ENCODE measurements at places on chromosomes 3 and 15. TPM values are rescaled to one million over a fixed set of nuclear protein-coding genes. Genes with fewer than 3 reads are reported as not detected.

MUC4 gene
- total RNA-seq = 0.51 TPM

PIGZ gene
- 0.90 TPM for total RNA-seq

DNA sequence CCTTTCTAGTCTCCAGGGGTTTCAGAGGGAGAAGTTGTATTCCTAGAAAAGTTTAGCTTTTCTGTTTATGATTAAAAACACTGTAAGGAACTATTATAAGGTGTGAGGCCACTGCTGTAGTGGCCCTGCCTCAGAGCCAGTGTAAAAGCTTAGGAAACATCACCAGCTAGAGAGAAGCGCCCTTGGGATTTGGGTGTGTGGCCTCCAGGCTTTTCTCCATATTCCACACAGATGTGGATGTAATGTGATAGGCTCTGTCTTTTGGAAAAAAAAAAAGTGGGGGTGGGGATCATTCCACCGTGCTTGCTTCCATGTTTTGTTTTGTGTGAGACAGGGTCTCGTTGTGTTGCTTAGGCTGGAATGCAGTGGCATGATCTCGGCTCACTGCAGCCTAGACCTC is 13.9 kb downstream of the SEC61A1 start:
- H3K36me3 ChIP-seq = peaks cover 64% of the 10 kb centered on the region
- no peak for DNase-seq
- no peak overlapping the region for H3K27ac ChIP-seq
- H3K27me3 ChIP-seq = no peaks in the 10 kb centered on the region
- no peaks in the 10 kb centered on the region for H3K4me1 ChIP-seq

DNA sequence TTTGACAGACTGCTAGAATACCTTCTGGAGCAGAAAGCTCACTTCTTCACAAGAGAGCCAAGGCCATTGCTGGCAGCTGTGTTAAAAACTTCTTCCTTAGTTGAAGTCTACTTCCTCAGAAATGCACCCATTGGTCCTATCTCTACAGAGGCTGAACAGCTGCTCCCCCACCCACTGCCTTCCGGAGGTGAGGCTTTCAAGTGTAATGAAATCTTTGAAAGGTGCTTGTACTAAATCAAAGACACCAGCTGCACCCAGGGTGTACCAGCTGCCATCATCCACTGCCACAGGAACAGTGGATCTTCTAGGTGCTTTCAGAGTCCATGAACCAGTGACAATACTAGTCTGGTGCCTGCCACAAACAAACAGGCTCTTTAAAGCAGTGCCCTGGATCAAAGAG is 26.4 kb upstream of the HERC1 start:
- H3K27ac ChIP-seq = peak overlapping the region; percentile 31
- no peak for DNase-seq
- H3K4me1 ChIP-seq = peaks cover 9% of the 10 kb centered on the region
- no peaks in the 10 kb centered on the region for H3K27me3 ChIP-seq

DNA sequence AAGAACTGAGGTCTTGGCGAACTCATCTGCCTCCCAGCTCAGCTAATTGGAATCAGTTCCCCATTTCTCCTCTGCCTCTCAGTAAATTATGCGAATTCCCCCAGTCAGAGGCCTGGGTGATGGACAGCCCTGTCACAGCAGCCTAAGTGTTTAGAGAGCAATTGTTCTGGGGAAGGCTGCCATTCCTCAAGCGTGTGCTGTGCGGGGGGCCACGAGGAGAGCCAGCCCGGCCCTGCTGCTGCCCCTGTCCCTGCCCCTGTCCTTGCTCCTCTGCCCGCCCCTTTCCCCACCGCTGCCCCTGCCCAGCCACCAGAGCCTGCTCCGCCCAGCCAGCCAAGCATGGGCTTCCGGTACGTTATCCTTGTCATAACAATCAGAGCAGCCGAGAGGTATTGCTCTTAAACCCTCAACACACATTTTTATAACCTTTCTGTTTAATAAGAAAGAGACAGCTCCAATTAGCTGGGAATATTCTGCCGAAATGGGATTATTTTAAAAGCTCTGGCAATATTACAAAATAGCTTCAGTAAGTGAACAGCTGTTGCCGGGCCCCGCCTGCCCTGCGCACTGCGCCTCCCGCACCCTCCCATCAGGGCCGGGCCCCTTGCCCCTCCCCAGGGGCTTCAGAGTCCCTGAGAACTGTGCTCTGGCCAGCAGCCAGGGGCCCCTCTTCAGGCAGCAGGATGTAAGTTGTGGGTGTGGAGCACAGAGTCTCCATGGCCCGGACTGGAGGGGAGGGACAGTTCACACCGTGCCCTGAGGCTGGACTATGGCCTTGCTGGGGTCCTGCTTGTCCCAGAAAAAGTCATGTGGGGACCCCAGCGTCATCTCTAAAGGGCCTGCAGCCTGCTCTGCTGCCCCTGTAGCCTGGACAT is 12.4 kb upstream of the CACNA2D2 start:
- no peak overlapping the region for H3K27ac ChIP-seq
- H3K27me3 ChIP-seq = no peaks in the 10 kb centered on the region
- DNase-seq = no peak
- H3K4me3 ChIP-seq = no peak overlapping the region

DNA sequence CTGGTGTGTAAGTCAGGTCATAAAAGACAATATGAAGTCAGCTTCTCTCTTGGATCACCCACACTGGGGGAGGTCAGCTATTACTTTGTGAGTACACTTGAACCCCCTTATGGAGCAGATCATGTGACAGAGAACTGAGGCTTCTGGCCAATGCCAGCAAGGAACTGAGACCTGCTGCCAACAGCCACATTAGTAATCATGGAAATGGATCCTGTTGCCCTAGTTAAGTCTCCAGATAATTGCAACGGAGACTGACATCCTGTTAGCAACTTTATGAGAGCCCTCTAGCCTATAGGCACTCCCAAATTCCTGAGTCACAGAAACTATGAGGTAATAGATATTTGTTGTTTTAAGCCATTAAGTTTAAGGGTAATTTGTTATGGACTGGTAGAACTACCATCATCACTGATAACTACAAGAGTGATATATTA is 110.4 kb upstream of the GMNC start:
- no peak overlapping the region for H3K27ac ChIP-seq
- no peaks in the 10 kb centered on the region for H3K4me1 ChIP-seq
- no peaks in the 10 kb centered on the region for H3K36me3 ChIP-seq
- H3K4me3 ChIP-seq = no peak overlapping the region

DNA sequence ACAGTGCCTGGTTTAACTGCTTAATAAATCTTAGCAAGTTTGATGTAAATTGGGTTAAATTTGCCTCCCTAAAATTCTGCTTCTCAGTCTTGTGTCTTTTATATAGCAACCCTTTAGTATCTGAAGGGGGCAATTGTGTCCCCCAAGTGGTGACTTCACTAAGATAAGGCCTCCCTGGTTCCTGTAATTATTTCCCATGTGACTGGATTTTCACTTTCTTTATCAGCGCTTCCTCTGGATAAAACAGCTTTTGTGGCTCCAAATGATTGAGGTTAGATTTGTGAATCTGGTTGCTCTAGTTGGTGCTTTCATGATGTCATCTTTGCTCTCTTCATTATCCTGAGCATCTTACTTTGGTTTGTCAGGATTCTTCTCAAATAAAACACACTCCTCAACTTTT is 334.3 kb upstream of the CTDSPL start:
- H3K27ac ChIP-seq = no peak overlapping the region
- no peaks in the 10 kb centered on the region for H3K27me3 ChIP-seq
- DNase-seq = no peak

DNA sequence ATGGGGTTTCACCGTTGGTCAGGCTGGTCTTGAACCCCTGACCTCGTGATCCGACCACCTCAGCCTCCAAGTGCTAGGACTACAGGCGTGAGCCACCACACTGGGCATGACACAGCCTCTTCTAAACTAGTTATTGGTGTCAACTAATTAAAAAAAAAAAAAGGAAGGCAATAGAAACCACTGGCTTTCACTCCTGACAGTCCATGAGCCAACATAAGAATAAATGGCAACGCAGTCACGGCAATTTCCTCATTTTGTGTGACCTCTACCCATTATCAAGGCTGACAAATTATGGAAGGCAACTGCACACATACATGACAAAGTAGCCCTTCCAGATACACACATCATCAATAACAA is 5.9 kb downstream of the ARHGEF3 start:
- peaks cover 13% of the 10 kb centered on the region for H3K4me1 ChIP-seq
- peak overlapping the region; percentile 12 for H3K4me3 ChIP-seq
- no peaks in the 10 kb centered on the region for H3K27me3 ChIP-seq
- no peak for DNase-seq

DNA sequence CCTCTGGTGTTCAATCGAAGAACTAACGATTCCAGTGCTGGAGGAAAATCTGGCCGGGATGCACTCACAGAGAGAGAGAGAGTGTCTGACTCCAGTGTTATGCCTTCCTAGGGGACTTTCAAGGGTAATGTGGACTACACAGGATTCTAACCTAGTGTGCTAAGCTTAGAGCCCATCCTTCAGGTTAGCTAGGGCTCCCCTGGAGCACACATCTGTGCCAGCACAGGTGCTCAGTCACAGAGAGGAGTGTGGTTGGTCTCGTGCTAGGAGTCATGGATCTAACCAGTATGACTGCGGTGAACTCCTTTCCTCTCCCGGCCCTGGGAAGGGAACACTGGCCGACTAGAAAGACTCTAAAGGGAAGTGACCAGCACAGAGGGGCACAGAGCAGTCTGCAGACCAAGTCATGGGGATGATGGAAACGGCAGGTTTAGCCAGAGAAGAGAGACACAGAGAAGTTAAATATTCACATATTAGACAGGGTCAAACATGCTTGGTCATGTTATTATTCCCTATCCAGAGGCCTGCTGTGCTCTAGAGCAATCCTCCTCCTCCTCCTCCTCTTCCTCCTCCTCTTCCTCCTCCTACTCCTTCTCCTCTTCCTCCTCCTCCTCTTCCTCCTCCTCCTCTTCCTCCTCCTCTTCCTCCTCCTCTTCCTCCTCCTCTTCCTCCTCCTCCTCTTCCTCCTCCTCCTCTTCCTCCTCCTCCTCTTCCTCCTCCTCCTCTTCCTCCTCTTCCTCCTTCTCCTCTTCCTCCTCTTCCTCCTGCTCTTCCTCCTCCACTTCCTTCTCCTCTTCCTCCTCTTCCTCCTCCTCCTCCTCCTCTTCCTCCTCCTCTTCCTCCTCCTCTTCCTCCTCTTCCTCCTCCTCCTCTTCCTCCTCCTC is 280.3 kb downstream of the XXYLT1 start:
- no peak overlapping the region for H3K4me3 ChIP-seq
- H3K27me3 ChIP-seq = no peaks in the 10 kb centered on the region
- no peaks in the 10 kb centered on the region for H3K36me3 ChIP-seq
- no peaks in the 10 kb centered on the region for H3K4me1 ChIP-seq
- H3K27ac ChIP-seq = no peak overlapping the region
- no peak for DNase-seq

DNA sequence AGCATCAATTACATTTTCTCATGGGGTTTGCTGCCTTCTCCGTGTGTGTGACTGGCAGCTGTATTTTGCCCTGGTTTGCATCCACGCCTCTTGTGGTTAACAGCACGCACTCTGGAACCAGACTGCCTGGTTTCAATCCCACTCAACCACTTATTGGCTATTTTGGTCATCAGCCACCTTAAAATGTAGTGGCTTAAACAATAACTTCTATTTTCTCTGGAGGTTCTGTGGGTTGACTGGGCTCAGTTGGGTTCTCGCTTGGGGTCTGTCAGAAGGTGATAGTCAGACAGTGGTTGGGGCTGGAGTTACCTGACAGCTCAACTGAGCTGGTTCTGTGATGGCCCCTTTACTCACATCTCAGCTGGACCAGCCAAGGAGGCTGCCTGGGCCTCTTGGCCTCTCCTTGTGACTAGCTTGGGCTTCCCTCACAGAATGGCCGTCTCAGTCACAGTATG is 36.8 kb downstream of the EHD4 start:
- H3K4me3 ChIP-seq = 0 out of 2 replicates have a peak overlapping the region, but pooled peaks have one; percentile 3
- H3K27me3 ChIP-seq = no peaks in the 10 kb centered on the region
- no peak for DNase-seq
- H3K27ac ChIP-seq = peak overlapping the region; percentile 56

- H3K27me3 ChIP-seq = no peaks in the 10 kb centered on the region
- H3K36me3 ChIP-seq = no peaks in the 10 kb centered on the region
Measured at GRCh38 chr3:24237971-24238706, 256.5 kb downstream of the THRB start.

DNA sequence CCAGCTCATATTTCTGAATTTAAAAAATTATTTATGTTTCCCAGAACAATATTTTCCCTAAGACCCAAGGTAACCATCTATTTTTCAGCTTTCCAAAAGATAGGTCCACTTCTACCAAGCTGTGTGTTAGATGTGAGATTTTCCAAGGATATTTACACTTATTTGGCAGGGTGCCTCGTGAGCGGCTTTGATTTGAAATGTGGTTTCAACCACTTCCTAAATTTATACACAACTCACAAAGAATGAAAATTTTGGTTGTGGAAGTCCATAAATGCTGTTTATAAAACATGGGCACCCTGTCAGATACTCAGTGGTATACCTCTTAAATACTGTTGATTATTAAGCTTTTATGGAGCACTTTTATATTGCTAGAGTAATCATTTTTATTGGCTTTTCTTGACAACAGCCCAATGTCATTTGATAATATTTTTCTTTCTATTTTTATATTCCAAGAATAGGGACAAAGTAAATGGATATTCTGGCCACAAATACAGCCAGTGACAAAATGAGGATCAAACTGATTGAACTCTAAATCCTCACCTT is 57.6 kb downstream of the GAP43 start:
- no peak for DNase-seq
- no peak overlapping the region for H3K4me3 ChIP-seq
- no peaks in the 10 kb centered on the region for H3K36me3 ChIP-seq
- no peak overlapping the region for H3K27ac ChIP-seq

Measured in GM12878 (cell line).